ENCODE measurements at places on chromosomes 2 and 18.

DNA sequence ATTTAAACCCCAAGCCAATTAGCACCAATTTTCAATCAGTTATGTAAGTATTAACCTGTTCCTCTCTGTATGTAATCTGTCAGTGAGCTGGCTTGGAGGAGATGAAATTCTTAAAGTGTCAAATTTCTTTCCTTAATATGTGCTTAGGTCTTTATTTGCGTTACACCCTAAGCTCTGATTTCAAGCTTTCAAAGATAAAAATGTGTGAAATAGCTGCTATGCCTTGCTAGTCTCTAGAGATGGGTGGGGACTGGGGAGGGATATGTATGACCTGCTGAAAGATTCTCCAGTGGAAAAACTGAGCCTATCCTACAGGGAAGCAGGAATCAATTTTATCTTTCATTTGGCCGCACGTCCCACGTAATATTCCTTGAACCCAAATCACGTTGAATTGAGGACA lies 264.5 kb downstream of the RND3 start:
- no peak for DNase-seq

- DNase-seq = no peak
These were observed 34.2 kb downstream of the EMX1 start for GRCh38 chr2:72951303-72952095.

- no peak for DNase-seq
These were observed 18.8 kb upstream of the SERPINB5 start for GRCh38 chr18:63457977-63458376.

GRCh38 chr2:181846399-181847197 lies 44.9 kb upstream of the ITPRID2 start:
- DNase-seq = no peak

- no peak for DNase-seq
These were observed 255.7 kb upstream of the THUMPD2 start for GRCh38 chr2:40034801-40035200.

DNA sequence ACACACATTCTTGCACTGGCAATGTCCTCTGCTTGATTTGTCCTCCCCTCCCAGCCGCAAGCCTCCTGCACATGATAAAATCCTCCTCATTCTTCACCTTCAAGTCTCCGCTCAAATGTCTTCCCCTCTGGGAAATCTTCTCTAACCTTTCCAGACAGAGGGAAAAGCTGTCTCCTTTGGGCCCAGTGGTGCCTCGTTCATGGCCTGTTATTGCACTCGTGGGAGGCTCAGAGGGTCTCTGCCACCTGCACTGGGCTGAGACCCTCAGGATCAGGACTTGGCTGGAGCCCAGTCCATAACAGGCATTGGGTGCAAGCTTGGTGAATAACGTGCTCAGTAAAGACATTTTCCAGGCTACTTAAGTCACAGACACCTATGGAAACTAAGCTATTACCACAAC lies 68.6 kb downstream of the PTGR3 start:
- DNase-seq = no peak

GRCh38 chr2:70766357-70767078 lies 1.5 kb downstream of the ADD2 start:
- DNase-seq = no peak

GRCh38 chr2:166957686-166958085 lies 69.4 kb downstream of the XIRP2 start:
- DNase-seq = no peak

- DNase-seq = no peak
These were observed 6.8 kb downstream of the THUMPD2 start for GRCh38 chr2:39772086-39772811.

DNA sequence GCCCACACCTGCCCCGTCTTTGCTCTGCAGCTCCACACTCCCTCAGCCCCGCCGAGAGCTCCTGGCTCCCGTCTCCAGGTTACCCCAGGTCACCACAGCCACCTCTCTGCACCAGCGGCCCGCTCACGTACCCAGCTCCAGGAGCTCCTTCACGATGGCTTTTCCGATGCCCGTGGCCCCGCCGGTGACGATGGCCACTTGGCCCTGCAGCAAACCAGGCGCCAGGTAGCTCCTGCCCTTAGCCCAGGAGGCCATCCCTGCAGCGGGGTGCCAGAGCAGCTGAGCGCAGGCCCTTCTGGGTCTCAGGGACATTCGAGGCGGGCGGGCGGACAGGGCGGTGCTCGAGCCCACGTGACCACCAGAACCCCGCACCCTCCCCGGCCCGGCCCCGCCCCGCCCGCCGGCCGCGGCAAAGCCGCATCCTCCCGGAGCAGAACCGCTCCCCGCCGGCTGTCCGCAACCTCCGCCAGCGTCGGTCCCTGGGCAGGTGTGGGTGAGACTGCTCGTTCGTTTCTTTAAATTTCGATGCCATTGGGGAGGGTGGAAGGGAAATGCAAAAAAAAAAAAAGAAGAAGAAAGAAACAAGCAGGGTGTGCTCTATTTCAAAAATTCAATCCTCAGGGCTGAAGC lies at the start of the genes PECR and TMEM169:
TSS of gene PECR (minus strand) at position 323 of the 630 bp plus-strand sequence. CDS start at position 255, 68 bp downstream.
TSS of gene TMEM169 (plus strand) at position 433 of the 630 bp plus-strand sequence. CDS start 14,045 bp downstream, outside the sequence.
- peak; percentile 76 for DNase-seq

DNA sequence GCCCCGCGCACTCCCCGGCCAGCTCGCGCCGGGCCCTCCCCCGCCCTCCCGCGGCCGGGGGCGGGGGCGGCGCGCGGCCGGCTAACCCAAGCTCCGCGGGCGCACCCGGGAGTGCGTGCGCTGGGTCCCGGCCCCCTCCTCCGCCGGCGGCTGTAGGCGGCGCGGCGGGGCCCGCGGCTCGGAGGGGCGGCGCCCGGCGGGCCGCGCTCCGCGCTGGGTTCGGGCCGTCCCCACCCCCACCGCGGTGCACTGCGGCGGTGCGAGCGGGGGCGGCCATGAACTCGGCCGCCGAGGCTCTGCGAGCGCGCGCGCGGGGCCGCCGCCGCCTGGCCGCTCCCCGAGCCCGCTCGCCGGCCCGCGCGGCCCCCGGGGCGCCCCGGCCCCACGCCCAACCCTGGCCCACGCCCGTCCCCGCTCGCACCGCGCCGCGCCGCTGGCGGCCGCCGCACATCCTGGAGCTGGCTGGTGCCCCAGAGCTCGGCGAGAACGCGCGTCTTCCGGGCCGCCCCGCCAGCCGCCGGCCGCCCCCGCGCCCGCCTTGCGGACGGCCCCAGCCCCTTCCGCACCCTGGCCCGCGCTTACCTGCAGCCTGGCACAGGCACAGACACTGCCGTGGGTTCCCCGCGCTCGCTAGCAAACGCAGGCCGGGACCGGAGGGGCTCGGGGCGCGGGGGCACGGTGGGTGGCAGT lies at the start of gene ZBTB14:
TSS of gene ZBTB14 (minus strand) at position 496 of the 690 bp plus-strand sequence. CDS start 2,480 bp downstream, outside the sequence.
- DNase-seq = peak; percentile 75

DNA sequence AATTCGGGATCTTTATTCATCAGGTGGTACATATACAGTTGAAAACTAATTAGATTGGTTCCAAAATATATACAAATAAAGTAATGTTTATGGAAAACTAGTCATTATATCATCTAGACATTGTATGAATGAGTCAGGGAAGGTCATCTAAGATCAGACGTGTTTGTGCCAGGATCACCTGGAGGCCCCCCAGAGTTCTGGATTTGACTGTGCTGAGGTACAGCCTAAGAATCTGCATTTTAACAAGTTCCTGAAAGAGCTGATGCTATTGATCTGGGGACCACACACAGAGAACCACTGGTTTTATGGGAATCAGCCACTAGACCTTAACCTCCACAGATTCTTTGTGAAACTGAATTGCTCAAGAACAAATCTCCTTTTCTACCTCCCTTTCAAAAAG lies 43.2 kb downstream of the PARD6G start:
- DNase-seq = no peak

- no peak for DNase-seq
These were observed 387.6 kb downstream of the FIGN start for GRCh38 chr2:163347982-163348856.

DNA sequence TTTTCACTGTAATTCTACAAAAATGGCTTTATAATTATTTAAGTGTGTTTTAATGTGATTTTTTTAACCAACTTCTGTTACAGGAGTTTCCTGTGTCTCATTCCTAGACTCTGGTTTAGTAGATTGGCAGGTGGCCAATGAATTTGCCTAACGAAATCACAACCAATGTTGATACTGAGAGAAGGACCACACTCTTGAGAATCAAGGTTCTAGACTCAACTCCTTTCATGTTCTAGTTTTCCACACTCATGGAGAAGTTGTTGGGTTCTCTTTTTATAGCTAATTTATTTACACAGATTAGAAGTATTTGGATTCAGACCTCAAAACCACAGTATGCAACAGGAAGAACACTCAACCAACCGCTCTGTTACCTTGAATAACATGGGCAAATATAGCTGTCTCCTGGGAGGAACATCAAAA lies 22.6 kb upstream of the USP34 start:
- DNase-seq = peak; percentile 30

DNA sequence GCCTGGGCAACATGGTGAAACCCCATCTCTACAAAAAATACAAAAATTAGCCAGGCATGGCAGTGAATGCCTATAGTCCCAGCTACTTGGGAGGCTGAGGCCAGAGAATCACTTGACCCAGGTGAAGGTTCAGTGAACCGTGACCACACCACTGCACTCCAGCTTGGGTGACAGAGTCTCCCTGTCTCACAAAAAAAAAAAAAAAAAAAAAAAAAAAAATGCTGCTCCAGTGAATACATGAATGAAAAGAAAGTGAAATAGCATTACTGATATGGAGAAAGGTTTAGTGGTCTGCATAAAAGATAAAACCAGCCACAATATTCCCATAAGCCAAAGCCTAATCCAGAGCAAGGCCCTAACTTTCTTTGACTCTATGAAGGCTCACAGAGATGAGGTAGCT lies 44.5 kb downstream of the METTL8 start:
- DNase-seq = no peak

- DNase-seq = no peak
These were observed 12.6 kb downstream of the MYL1 start for GRCh38 chr2:210302326-210302725.

DNA sequence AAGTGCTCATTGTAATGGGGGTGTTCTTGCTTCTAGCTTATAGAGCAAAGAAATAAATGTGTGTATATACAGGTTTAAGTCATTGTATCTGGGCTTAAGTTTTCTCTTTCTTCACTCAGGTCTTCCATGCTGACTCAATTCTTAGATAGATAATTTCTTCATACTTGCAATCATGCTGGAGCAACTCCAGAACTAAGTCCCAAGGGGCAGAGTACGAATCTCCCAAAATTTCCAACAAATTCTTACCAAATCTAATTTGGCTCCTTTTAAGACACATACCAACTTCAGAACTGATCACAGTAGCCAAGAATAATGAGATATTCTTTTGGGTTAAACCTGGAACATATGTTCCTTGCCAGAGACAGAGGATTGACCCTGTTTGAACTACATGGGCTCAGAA lies 4.3 kb upstream of the SPAG16 start:
- no peak for DNase-seq

GRCh38 chr2:234919711-234920110 lies 32.1 kb upstream of the SH3BP4 start:
- DNase-seq = no peak

- DNase-seq = no peak
These were observed 576.5 kb downstream of the EPHA4 start for GRCh38 chr2:220995581-220995980.

GRCh38 chr2:169984145-169984544 lies 156.9 kb downstream of the UBR3 start:
- no peak for DNase-seq

DNA sequence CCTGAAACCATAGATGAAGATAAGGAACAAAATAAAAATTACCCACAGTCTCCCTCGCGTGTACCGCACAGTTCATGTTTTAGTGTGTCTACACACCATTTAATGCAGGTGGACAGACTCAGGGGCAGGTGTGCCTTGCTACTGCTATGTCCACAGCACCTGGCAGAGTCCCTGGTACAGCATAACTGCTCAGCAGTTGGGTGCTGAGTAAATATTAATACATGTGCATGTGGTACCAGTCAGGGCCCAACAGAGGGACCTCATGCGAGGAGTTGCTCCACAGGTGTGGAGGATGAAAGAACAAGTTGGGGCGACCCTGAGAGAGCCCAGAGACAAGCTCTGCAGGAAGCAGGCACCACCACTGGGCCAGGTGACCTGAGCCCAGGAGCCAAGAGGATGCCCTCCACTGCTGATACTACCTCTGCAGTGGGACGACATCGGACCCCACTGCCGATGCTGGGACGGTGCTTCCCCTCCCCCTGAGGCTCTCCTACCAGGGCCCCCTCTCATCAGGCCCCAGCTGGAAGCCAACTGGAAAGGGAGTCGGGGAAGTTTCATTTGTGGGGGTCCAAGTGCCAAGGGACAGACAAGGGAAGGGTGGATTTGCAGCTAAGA lies 100.8 kb downstream of the NEDD4L start:
- DNase-seq = no peak

DNA sequence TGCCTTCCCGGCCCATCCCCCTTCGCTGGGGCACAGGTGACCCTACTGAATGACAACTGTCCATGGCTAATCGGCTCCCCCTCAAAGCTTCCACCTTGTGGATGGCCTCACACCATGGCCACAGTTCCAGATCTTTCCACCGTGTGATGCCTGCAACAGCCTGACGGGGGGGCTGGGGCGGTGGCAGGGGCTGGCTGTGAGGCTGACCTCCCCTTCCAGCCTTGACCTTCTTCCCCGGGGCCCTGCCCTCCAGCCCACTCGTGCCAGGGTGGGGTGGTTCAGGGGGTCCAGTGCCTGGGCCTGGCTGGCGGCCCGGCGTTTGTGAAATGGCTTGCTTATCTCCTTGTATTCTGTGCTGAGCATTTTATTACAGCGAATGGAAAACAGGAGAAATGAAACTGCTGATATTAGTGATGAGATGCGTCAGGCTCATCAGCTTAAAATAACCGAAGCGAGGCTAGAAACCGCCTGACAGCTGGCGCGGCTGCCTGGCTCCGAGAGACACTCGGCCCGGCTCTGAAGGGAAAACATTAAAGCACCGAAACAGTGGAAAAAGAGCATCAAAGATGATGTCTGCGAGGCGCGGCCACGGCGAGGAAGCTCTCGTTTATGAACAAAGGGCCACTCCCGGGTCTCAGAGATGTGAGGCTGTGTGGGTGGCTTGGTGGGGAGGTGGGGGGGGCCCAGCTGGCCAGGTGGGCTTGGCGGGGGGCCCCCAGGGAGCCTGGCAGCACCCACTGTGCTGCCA lies 916 bp upstream of the PDCD1 start:
- DNase-seq = peak; percentile 47

GRCh38 chr18:42339372-42339771 lies 384.3 kb downstream of the PIK3C3 start:
- no peak for DNase-seq

GRCh38 chr2:150410809-150411208 lies 76.7 kb downstream of the RND3 start:
- no peak for DNase-seq

Data from CD4-positive, alpha-beta T cell treated with Interleukin-12 subunit alpha and Interleukin-12 subunit beta, for 1 hour (primary cell).